Jurkat, Clone E6-1 (cell line): ENCODE measurements at places on chromosomes 11 and 22.

DNA sequence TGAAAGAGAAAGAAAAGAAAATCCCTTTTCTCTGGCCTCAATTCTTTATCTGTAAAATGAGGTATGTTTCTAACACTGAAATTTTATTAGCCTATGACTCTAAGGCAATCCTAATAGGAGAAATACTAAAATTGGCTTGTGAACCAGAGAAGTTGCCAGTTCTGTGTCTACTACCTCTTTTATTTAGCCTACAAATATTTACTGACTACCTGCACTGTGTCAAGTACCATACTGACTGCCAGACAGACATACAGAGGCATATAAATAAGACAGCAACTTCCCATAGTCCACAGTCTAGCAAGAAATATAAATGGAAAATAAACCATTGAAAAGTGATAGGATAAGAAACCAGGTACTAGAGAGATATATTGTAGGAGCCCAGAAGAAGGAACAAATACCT, 2.4 kb upstream of the SOX6 start:
- DNase-seq, result no peak

DNA sequence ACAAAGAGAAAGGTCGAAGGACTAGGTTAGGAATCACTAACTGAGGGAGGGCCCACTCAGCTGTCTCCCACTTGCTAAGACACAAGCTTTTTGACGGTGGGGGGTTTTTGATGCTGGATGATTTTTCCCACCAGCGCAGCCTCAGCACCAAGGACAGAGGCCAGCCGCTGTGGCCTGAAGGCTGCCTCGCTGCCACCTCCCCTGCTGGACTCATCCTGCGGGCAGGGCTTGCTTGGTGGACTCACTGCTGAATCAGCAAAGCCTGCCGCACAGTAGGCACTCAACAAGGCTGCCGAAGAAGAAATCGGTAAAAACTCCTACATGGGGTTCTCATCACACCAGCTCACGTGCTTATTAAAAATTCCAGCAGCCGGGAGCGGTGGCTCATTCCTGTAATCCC, 2.6 kb downstream of the ALG12 start:
- DNase-seq, result no peak

DNA sequence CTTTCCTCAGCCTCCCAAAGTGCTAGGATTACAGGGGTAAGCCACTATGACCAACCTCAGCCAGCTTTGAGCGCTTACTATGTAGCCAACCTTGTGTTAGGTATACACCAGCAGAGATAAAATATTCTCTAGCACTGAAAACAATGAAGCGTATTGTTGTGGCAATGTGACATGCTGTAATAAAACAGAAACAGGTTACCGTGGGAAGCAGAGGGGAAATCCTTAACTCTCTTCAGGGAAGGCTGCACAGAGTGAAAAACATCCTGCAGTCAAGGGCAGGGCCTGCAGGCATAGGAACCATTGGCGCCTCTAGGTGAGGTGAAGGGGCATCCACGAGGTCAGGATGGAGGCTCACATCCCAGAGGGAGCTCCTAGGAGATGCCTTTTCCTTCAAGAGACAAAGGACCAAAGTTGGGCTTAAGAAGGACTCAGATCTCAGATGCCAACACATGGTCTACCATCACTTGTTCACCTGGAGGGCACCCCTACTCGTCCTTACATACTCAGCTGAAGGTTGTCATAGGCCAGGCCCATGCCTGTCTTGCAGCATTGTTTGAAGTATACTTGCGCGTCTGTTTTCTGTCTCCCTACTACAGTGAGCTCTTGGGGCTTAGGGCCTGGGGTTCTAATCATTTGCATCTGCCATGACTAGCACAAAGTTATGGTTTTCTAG, 8.0 kb downstream of the POLD4 start:
- no peak for DNase-seq

DNA sequence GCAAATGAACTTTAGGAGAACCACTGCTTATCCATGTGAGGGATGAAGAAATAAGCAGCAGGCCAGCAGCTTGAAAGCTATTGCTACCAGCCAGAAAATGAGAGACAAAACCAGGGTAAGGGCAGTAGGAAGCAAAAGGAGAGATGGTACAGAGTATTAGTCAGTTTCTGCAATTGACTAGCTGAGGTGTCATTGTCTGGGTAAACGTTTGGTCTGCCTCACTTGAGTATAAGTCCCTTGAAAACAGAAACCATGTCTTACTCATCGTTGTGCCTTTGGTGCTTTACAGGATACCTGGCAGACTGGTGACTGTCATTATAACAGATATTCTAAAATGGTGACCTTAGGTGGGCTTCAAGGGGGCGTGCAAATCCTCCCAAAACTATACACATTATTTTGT, 63.9 kb upstream of the USP47 start:
- no peak for DNase-seq

DNA sequence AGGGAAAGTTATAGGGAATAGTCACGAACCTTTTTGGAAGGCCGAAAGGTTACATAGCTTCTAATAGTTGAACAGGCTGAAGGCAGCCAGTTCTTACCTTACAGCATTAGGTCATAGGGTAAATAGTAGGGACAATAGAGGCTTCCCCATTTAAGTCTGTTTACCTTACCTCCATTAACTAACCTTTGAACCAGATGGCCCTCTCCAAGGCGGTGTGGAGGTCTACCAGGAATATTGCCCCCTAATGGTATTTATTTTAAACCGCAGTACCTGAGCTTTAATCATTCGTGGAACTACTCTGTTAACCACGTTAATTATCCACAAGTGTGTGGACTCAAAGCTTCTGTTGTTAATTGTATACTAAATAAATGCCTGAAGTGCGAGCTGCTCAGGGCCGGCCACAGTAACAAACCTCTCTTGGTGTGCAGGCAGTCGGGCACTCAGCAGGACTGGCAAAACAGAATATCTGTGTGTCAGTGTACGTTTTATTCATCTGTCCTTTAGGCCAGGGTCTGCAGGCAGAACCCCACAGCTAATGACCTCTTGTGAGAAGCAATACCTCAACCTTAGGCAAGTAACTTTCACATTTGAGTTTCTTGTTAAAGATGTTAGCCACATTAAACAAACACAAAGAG, 81.7 kb downstream of the PRCP start:
- no peak for DNase-seq

GRCh38 chr11:48083421-48083820, 103.1 kb downstream of the PTPRJ start:
- no peak for DNase-seq

GRCh38 chr11:1994121-1994520, 3.5 kb downstream of the H19 start:
- DNase-seq, result no peak

DNA sequence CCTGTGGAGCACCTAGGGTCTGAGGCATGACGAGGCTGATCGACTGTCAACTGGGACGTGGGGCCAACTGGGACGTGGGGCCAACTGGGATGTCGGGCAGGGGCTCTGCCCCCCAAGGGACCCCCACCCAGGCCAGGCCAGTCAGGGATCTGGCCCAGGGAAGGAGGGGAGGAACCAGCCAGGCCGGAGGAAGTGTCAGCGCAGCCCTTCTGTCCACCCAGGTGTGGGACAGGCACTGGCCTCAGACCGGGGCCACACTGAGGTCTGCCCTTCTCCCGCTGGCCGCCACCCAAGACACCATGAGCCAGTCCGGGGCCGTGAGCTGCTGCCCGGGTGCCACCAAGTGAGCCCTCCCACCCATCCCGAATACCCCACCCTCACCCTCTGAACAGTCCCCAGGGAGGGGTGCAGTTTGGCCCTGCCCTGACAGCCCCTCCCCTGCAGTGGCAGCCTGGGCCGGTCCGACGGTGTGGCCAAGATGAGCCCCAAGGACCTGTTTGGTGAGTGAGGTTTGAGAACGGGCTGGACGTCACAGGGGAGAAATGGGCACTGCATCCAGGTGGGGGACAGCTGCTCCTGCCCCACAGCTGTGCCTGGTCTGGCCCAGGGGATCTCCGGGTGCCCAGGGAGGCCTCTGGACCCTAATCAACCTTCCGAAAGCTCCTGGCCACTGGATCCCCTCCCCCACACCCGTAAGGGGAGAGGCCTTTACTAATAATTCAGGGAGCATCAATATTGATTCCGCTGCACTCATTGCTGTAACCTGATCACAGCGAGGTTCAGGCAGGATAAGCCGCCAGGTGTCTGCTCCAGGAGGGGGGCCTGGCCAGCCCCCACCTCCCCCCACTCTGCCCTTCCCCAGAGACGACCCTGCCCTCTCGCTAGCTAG, 3.3 kb downstream of the EPS8L2 start:
- no peak for DNase-seq

DNA sequence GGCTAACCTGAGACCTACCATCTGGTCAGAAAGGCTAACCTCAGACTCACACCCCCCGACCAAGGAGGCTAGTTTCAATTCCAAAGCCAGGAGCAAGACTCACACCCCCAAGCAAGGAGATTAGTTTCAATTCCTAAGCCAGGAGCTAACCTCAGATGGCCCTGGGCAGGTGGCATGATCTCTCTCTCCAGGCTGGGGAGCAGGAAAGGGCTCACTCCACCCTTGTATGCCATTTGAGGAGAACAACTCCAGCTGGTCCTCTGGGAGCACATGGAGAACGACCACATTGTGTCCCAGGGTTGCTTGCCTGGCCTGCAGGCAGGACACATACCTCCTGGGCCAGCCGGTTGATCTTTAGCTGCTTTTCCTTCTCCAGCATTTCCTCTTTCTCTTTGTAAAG, 32.6 kb downstream of the USH1C start:
- no peak for DNase-seq

DNA sequence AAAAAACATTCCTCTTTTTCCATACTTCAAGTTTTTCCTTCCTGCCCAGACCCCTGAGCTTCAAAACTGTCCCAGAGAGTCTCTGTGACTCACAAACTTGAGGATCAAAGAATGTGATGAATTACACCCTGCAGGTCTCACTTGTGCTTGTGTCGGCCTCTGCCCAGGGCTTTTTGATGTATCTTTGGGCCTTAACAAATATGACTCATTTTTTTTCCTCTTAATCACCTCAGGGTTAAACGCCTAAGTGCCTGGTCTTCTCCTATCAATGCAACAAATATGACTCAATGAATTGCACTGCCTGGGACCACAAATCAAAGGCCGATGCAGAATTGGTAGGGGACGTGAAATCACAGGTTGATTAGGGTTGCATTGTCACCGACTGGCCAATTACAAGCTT, 267.7 kb downstream of the LARGE1 start:
- DNase-seq, result no peak

DNA sequence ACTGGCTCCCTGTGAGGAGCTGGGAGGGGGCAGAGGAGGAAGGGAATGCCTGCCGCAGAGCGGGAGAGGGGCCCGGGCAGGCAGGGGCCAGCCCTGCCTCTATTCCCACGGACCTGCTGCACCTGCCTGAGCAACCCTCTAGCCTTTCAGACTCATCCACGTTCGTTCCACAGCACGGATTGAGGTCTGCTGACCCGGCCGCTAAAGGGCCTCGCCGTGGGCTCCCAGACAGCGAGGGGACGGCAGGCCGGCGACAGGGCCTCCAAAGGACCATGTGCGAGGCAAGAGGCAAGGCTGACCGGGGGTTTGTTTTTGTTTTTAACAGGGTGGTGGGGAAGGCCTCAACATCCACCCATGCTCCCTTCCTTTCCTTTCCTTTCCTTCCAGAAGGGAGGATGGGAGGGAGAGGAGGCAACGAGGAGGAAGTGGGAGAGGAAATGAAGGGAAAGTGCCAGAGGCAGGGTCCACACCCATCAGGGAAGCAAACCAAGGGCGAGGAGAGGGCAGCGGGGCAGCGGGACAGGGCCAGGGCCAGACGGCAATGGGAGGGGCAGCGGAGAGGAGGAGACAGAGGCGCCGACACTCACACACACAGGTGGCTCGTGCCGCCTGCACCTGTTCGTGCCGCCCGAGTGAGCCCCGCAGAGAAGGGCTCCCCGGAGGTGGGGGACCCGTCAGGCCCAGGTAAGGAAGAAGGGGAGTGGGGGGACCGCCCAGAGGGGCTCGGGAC, 7.5 kb downstream of the LRFN4 start:
- DNase-seq, result no peak

DNA sequence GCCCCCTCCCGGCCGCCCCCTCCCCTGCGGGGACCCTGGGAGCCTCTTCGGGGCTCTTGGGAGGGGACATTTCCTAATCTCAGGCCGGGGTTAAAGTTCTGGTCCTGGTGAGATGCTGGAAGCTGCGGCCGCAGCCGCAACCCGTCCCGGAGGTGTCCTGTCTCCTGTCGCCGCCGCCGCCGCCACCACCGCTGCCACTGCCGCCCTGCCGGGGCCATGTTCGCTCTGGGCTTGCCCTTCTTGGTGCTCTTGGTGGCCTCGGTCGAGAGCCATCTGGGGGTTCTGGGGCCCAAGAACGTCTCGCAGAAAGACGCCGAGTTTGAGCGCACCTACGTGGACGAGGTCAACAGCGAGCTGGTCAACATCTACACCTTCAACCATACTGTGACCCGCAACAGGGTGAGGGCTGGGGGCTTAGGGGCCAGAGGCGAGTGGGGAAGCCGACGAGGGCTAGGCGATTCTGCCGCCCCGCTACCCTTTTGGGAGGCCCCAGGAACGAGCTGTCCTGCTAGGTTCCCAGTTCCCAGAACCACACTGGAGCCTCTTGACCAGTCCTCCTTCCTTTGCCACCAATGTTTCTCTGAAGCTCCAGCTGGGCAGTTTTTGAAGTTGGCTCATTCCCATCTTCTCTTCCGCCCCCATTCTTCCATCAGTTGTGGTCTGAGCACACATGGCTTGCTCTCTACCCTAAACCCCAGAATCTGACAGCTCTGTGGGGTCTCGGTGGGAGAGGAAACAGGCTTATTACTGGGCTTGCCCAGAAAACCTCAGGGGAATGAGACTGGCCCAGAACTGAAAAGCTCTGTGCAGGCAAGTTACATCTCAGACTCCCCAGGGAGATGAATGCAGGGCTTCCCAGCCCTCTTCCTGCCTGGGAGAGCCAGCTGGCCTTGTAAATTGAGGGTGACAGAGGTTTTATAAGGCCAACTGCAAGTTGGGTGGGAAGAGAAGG, 781 bp downstream of the SIDT2 start:
- DNase-seq, result peak; percentile 11

DNA sequence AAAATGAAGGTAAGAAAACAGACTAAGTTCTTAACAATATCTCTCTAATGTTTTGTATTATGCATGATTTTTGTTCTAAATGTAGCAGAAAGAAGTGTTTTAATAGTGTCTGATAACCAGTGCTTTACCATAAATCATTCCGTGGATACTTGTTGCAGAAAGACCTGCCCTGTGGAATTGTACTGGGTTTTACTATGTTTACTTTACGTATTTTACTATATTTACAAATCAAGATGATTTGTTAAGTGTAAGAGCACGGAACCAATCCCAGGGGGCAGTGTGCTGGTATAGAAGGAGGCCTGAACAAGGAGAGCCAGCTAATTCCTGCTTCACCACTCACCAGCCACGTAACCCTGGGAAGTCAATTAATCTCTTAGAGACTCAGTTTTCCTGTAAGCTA, 1.4 kb downstream of the HTR3B start:
- no peak for DNase-seq

GRCh38 chr11:33716243-33716642, 15.6 kb upstream of the C11orf91 start:
- DNase-seq, result no peak

DNA sequence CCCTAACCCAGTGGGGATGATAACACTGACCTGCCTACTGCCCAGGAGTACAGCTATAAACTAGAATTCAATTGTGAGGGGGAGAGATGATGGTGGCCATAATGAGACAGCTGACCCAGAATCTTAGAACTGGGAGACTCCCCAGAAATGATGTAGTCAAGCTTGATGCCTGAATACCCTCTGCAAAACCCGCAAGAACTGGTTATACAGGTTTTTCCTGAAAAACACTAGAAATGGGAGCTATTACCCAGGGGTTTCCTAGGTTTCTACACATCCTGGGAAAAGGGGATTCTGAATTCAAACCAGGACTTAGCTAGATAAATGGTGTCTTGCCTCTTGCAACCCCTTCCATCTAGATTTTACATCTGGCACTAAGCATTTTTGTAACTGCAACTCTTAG, 113.8 kb upstream of the NARS2 start:
- no peak for DNase-seq
